Neural crest cell (in vitro differentiated cells): ENCODE measurements at places on chromosomes 5 and 9. TPM values are rescaled to one million over a fixed set of nuclear protein-coding genes. Genes with fewer than 3 reads are reported as not detected.

- no peak overlapping the region for H3K27ac ChIP-seq
- no peaks in the 10 kb centered on the region for H3K36me3 ChIP-seq
- no peak for DNase-seq
- H3K4me1 ChIP-seq = peaks cover 5% of the 10 kb centered on the region
- peaks cover 12% of the 10 kb centered on the region for H3K27me3 ChIP-seq
Measured at GRCh38 chr9:89815061-89815902, 210.5 kb downstream of the GADD45G start.

DNA sequence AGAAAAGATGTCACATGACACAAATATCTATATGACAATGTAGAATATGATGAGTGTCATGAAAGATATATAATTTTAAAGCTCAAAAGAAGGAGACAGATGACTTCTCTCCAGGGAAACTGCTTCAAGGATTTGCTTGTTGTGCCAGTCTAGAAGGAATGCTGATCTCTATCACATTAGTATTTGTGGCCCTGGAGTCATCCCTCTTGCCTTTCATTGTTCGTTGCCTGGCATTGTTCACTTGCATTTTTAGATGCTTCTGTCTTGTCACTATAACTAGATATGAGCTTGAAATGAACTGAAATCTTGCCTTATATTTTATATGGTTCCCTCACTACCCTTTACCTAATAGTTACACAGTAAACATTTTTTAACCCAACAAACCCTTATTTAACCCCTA lies 207.5 kb downstream of the ZNF608 start:
- no peak for DNase-seq
- no peaks in the 10 kb centered on the region for H3K27me3 ChIP-seq
- peaks cover 40% of the 10 kb centered on the region for H3K4me1 ChIP-seq
- peaks cover 11% of the 10 kb centered on the region for H3K36me3 ChIP-seq

- no peak overlapping the region for H3K27ac ChIP-seq
- H3K4me3 ChIP-seq = no peak overlapping the region
- peaks cover 19% of the 10 kb centered on the region for H3K4me1 ChIP-seq
Measured at GRCh38 chr5:170627271-170627670, 123.5 kb downstream of the KCNIP1 start.

DNA sequence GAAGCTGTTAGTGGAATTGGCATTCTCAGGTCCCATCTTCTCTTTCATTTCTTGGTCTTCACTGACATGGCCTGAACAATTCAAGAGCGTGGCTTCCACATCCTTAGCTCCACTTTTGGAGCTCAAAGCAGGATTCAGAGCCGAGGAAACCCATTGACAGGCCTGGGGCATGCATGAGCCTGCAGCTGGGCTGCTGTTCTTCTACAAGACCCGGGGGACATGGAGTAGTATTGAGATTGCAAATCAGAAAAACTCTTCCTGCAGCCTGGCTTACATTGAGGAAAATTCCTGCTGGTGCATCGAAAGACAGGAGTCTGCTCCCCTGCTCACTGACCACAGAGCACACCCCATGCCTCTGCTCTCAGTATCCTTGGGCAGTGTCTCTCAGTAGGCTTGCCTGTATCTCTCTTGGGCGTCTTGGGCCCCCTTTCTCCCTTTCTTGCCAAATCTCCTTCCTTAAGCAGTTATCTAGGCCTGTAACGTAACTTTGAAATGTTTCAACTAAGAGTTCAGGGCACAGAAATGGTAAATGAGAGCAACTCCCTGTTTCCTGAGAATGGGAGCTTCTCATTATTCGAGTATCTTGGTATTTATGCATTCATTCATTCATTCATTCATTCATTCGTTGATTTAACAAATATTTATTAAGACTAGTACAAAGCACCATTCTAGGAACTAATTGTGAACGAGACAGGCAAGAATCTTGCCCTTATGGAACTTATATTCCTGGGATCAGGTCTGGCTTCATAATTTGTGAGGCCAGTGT lies 603.6 kb upstream of the CLINT1 start:
- H3K4me1 ChIP-seq = no peaks in the 10 kb centered on the region
- no peak overlapping the region for H3K4me3 ChIP-seq
- no peaks in the 10 kb centered on the region for H3K36me3 ChIP-seq

DNA sequence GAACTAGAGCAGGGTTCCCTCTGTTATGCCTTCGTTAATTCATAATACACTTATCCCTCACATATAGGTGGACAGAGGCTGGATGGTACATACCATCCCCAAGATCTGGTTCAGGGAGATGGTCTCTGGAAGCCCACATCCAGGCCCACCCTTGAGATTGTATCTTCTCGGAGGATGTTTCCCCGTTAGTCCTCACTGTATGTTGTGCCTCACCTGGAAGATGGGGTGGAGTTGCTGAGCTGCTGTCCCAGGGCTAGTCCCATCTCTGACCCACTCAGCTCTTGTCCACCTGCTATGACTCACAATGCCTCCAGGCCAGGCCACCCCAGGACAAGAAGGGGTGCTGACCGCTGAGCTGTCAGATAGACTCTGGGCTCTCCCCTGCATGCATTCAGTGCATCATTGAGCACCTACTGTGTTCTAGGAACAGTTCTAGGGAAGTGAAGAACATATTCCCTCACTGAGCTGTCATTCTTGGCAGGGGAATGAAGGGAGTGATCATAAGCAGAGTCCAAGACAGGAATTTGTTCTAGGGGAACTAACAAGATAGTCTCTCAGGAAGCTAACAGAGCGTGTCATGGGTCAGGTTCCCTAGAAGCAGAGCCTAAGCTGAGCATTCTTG lies at the start of gene CBY3:
CBY3 (minus strand) TSS at position 255 of the 622 bp plus-strand sequence; CDS start at position 139, 116 bp downstream.
- H3K4me3 ChIP-seq = peak within 1 kb of the TSS; percentile 83
- peaks cover 23% of the 10 kb centered on the region for H3K4me1 ChIP-seq
- H3K27ac ChIP-seq = peak within 1 kb of the TSS; percentile 31
- no peak for DNase-seq
- H3K27me3 ChIP-seq = no peaks in the 10 kb centered on the region

GRCh38 chr9:79623799-79624721 lies 52.3 kb downstream of the TLE4 start:
- no peak for DNase-seq
- H3K4me3 ChIP-seq = peak overlapping the region; percentile 34
- H3K36me3 ChIP-seq = peaks cover 9% of the 10 kb centered on the region
- H3K4me1 ChIP-seq = peaks cover 43% of the 10 kb centered on the region
- H3K27ac ChIP-seq = peak overlapping the region; percentile 23
- no peaks in the 10 kb centered on the region for H3K27me3 ChIP-seq

GRCh38 chr5:35822511-35822910 lies 34.2 kb upstream of the IL7R start:
- H3K4me1 ChIP-seq = no peaks in the 10 kb centered on the region
- H3K27me3 ChIP-seq = no peaks in the 10 kb centered on the region
- H3K27ac ChIP-seq = no peak overlapping the region
- no peak for DNase-seq

DNA sequence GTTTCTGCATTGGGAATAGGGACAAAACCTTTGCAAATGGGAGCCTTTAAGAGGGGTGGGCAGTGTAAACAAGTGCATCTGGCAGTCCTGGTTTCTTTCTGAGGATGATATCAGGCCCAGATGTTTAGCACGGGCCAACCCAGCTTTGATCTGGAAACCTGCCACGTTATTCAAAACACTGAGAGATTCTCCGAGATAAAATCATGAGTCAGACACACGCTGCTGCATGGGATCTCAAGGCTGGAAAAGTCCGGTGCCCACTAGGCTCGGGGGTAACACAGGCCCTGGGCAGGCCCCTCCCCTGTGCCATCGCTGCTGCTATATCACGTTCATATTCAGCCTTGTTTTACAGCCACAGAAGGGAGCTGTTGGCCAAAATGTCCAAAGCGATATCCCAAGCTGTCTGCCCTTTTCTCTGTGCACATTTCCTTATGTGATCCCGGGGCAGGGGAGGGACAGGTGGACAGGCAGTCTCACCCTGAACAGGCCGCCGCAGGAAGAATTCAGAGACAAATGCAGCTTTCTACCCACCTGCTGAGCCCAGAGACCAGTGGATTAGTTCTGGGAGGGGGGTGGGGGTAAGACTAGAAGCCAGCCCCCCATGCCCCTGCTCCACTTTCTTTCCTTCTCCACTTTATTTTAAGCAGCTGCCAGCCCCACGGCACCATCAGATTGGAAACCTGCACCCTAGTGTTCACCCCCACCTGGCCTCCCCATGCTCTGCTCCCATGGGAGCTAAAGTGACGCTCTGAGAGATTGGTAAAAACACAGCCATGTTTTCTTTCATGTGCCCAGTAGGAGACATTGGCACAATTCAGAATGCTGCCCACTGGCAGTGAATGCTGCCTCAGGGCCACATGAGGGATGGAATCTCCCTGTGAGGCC lies 63.1 kb downstream of the TMOD1 start:
- H3K27me3 ChIP-seq = peaks cover 5% of the 10 kb centered on the region
- H3K36me3 ChIP-seq = no peaks in the 10 kb centered on the region
- H3K4me1 ChIP-seq = no peaks in the 10 kb centered on the region
- H3K4me3 ChIP-seq = no peak overlapping the region

- H3K36me3 ChIP-seq = peaks cover 18% of the 10 kb centered on the region
- no peak overlapping the region for H3K27ac ChIP-seq
- no peaks in the 10 kb centered on the region for H3K27me3 ChIP-seq
- H3K4me1 ChIP-seq = no peaks in the 10 kb centered on the region
- no peak overlapping the region for H3K4me3 ChIP-seq
- DNase-seq = no peak
Measured at GRCh38 chr9:13110766-13111417, 168.6 kb downstream of the MPDZ start.

GRCh38 chr5:52789378-52789777 lies 1.7 kb downstream of the ITGA1 start:
- no peak for DNase-seq
- peak overlapping the region; percentile 36 for H3K4me3 ChIP-seq
- peaks cover 18% of the 10 kb centered on the region for H3K4me1 ChIP-seq
- H3K36me3 ChIP-seq = no peaks in the 10 kb centered on the region

GRCh38 chr5:459562-460272 lies 16.7 kb downstream of the EXOC3 start:
- H3K27me3 ChIP-seq = no peaks in the 10 kb centered on the region
- DNase-seq = no peak
- no peak overlapping the region for H3K4me3 ChIP-seq
- H3K4me1 ChIP-seq = no peaks in the 10 kb centered on the region

DNA sequence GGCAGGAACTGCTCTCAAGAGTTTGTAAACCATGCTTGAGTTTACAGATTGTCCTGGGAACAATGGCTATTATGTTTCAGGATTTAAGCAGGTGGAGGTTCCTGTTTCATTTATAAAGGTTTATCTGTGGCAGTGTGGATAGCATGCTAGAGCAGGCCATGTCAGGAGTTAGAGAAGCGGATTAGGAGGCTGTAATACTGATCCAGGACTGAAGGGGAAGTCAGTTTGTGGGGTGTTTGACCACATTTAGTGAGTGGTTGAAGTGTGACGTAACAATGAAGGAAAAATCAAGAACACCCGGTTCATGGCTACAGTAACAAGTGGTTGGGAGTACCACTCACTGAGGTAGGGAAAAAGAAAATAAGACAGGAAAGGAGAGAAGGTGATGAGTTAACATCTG lies 299.0 kb downstream of the TLR4 start:
- H3K4me3 ChIP-seq = no peak overlapping the region
- no peak overlapping the region for H3K27ac ChIP-seq

DNA sequence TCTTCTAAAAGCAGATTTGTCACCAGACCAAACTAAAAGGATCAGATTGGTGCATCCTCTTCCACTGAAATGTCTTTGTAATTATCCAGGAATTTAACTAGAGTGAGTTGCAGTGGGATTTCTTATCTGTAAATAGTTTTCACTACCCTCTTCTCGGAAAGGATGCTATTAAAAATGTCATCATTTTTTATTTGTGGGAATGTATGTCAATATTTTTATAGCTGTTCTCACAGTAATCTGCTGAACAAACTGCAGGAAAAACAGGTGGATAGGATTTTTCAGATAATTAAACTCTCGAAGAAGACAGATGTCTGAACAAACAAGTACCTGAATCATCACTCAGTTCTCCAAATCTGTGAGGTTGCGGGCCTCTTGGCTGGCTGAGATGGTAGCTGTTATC lies 62.7 kb downstream of the RAB14 start:
- H3K27me3 ChIP-seq = no peaks in the 10 kb centered on the region
- peak overlapping the region; percentile 65 for H3K27ac ChIP-seq
- H3K4me3 ChIP-seq = no peak overlapping the region
- peaks cover 26% of the 10 kb centered on the region for H3K36me3 ChIP-seq

DNA sequence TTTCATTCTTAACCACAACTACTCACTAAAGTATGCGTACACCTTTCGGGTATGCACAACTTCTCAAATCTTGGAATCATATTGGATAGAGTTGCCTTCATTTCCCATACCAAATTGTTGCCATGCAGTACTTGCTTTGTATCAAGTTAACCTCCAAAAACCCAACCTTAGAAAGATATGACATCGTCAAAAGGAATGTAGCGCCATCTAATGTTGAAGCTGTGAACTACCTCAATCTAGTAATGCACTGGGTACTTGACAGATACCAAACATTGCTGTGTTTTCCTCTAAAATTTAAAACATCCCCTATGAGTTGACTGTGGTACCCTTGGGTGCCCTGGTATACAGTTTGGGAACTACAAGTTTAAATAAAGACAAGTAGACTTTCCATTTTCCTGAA lies 318.4 kb downstream of the ARL15 start:
- no peak overlapping the region for H3K4me3 ChIP-seq
- no peaks in the 10 kb centered on the region for H3K27me3 ChIP-seq
- H3K27ac ChIP-seq = no peak overlapping the region
- no peak for DNase-seq
- H3K4me1 ChIP-seq = no peaks in the 10 kb centered on the region
- no peaks in the 10 kb centered on the region for H3K36me3 ChIP-seq

DNA sequence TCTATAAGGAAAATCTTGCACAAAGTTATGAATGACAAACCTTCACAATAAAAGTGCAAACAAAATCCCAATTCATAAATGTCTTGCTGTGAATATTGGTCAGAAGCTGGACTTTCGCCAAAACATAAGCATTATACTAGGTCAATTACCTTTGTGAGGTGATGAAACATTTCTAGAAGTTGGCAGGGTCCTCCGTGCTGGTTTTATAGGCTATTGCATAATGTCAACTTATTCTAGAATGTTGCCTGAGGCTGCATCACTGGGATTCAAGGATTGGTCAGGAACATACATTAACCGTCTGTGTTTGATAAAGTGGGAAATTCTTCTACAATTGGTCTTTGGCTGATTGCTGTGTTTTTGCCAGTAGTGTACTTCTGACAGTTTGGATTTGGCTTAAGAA lies 49.8 kb upstream of the PALM2AKAP2 start:
- H3K27me3 ChIP-seq = peaks cover 2% of the 10 kb centered on the region
- no peaks in the 10 kb centered on the region for H3K4me1 ChIP-seq
- H3K27ac ChIP-seq = no peak overlapping the region
- H3K36me3 ChIP-seq = no peaks in the 10 kb centered on the region
- DNase-seq = no peak

GRCh38 chr9:27766073-27766835 lies 193.0 kb upstream of the C9orf72 start:
- no peak for DNase-seq
- H3K4me1 ChIP-seq = peaks cover 25% of the 10 kb centered on the region
- no peaks in the 10 kb centered on the region for H3K36me3 ChIP-seq
- peak overlapping the region; percentile 79 for H3K27ac ChIP-seq

CCL21 gene
- total RNA-seq = not detected in 2 replicates

GPX8 gene
- total RNA-seq = 49.0 TPM in 2 replicates

PCDHA3 gene
- 0.32 and 0.37 TPM in 2 replicates for total RNA-seq

STPG3 gene
- total RNA-seq = 0.26 TPM in 1 of 2 replicates, not detected in the other

STOML2 gene
- total RNA-seq = 184 and 186 TPM in 2 replicates

IL31RA gene
- not detected in 2 replicates for total RNA-seq

GARIN3 gene
- not detected in 2 replicates for total RNA-seq

TGFBI gene
- total RNA-seq = 3.9 and 4.6 TPM in 2 replicates
